ENCODE measurements at places on chromosomes 1 and 21.

DNA sequence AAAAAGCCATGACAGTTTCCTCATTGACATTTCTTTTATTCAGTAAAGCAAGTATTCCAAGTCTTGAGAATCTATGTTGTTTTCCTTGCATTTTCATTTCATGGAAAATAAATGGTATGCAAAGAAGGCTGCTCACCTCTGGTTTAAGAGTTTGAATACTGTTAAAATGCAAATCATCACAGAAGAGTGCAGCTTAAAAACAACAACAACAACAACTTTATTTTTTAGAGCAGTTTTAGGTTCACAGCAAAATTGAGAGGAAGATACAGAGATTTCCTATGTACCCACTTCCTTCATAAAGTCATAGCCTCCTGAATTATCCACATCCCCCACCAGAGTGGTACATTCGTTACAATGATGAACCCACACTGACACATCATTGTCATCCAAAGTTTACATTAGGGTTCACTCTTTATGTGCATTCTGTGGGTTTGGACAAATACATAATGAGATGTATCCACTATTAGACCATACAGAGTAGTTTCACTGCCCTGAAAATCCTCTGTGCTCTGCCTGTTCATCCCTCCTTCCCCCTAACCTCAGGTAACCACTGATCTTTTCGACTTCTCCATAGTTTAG, 39.2 kb downstream of the CD2 start:
- DNase-seq, result no peak

- DNase-seq, result peak; percentile 24
These were observed 215.5 kb upstream of the USP25 start for GRCh38 chr21:15514073-15514946.

- no peak for DNase-seq
These were observed 400.7 kb upstream of the DAB1 start for GRCh38 chr1:57824535-57824934.

GRCh38 chr1:5238351-5239130, 584.1 kb downstream of the AJAP1 start:
- no peak for DNase-seq

GRCh38 chr1:47578026-47578720, 140.3 kb downstream of the FOXD2 start:
- no peak for DNase-seq

- no peak for DNase-seq
These were observed 9.7 kb downstream of the ZMPSTE24 start for GRCh38 chr1:40267767-40268187.

DNA sequence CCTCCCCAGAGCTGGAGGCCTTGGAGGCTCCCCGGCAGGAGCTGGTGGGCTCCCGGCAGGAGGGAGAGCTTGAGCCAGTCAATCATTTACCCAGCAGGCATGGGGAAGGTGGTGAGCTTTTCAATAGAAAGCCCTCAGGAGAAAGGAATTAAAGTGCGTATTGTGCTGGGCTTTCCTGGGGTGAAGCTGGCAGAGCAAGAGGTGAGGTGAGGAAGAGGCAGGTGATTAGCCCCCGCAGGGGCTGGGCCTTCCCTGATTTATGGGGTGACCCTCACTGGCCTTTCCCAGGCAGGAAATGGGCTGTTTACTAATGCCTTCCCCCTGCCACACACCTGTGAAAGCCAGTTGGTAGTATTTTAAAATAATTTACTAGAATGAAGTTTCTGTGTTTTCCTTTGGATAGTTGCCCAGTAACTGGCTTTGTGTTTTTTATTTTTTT, 25.8 kb downstream of the CLDN14 start:
- DNase-seq, result no peak

All from stimulated activated CD4-positive, alpha-beta T cell treated with anti-CD3 and anti-CD28 coated beads, Interleukin-4, amount 100 ng/mL, for 4 hours (primary cell).